Lung (tissue), 17 donors: ENCODE measurements at places on chromosomes 2 and 18.

DNA sequence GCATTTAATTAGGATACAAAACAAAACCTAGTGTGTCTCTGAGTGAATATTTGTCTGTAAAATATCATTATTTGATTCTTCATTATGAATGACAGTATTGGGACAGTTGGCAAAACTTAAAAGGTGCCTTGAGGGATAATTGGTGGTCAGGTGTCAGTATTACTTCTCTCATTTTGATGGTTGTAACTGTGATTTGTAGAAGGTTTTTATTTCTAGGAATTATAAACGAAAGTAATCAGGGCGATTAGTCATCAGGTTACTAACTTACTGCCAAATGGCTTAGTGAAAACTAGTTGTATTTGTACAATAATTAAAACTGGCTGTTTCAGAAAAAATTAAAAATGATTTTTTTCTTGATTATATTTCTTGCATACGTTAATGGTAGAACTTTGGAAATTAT lies 117.6 kb downstream of the BIRC6 start:
- no peak for DNase-seq

- no peak for DNase-seq
These were observed 2.1 kb downstream of the SLC39A10 start for GRCh38 chr2:195659114-195659513.

GRCh38 chr2:102736110-102736409 lies 25.8 kb upstream of the TMEM182 start:
- DNase-seq = no peak

GRCh38 chr2:46937471-46937901 lies 21.9 kb upstream of the MCFD2 start:
- no peak for DNase-seq

DNA sequence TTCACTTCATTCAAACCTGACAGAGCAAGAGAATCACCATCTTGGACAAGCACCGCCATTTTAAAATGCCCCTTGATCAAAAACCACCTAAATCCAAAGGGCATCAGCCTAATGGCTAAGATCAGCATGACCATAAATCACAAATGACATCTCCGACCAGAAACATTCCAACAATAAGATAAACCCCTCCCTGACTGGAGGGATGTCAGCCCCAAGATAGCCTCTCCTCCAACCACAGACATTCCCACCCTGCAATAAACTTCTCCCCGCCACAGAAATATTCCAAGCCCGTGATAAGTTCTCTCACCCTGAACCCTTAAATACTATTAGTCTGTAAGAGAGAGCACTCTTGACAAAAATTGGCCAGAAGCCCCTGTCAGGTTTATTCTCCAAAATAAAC lies 21.6 kb upstream of the LYPD1 start:
- DNase-seq = no peak
